ENCODE measurements at places on chromosomes 4 and X.

- no peak for DNase-seq
Observed at GRCh38 chrX:48493890-48494364, 14.9 kb upstream of the PORCN start.

GRCh38 chr4:173525118-173526011, 4.7 kb downstream of the HAND2 start:
- DNase-seq = no peak

- DNase-seq = no peak
Observed at GRCh38 chr4:887034-887763, 44.9 kb downstream of the GAK start.

- no peak for DNase-seq
Observed at GRCh38 chrX:139892512-139892911, 40.3 kb downstream of the ATP11C start.

GRCh38 chr4:65139998-65140397, 530.3 kb downstream of the EPHA5 start:
- DNase-seq = no peak

GRCh38 chr4:78292341-78292740, 235.2 kb downstream of the FRAS1 start:
- no peak for DNase-seq

DNA sequence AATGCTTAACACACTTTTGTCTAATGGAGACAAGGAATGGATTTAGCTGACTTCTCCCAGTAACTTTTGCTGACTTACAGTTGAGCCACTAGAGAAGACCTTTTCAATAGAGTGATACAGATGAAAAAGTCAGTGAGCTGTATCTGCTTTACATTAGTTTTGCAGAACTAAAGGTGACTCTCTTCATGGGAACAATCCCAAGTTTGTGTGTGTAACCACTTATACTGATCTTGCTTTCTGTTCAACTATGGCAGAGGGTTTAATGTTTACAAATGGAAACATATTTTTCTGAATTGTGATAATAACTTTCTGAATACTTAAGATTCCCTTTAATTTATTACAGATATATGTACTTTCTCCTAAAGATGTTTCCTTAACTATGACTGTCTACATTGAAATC, 182.6 kb upstream of the PUDP start:
- no peak for DNase-seq

DNA sequence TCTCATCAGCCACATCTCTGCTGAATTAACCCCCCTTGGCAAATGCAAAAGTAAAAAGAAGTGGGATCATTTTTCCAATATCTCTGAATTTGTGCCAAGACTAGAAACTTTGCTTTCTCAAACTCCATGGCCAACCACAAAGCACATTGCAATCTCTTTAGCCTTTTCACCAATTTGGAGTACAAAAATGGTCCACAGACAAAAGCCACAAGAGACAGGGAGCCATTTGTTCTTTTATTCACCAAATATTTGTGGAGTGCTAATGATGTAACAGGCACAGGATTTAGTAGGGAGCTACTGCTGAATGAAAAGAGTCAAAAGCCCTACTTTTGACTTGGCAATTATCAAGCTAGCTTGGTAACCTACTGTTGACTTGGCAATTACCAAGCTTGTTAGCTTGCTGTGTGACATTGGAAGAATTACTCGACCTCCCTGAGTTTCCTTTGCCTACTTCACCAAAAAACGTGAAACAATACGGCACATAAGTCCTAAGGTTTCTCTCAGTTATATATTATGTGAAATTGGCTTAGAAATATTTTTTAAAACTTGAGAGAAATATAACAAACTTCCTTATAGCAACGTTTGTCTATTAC, 97.1 kb upstream of the KLF3 start:
- no peak for DNase-seq

DNA sequence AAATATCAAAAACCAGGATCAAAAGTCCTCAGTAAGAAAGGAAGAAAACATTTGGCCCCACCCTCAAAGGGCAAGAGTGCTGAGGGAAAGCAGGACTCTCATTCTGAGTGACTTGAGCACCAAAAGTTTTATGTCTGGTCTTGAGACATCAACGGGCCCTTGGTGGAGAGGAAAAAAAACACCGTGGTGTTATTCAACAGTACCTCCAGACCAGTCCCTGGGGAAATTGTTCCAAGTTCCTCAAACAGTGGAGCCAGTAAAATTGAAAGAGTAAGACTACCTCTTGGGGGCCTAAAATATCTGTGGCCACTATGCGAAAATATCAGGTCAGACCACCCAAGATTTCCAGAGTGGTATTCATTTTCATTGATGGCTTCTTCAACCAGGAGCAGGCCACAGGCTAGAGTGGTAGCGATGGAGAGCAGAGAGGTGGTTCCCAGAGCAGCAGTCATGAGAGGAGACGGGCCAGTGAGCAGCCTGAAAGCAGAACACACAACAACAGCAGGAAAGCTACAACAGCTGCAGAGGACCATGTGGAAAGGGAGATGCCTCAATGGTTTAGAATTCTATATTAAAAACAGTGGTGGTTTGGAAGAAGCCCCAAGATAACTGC, 63.7 kb upstream of the RPL34 start:
- no peak for DNase-seq

- DNase-seq = no peak
Observed at GRCh38 chr4:32560306-32560705, 1840.1 kb downstream of the PCDH7 start.

DNA sequence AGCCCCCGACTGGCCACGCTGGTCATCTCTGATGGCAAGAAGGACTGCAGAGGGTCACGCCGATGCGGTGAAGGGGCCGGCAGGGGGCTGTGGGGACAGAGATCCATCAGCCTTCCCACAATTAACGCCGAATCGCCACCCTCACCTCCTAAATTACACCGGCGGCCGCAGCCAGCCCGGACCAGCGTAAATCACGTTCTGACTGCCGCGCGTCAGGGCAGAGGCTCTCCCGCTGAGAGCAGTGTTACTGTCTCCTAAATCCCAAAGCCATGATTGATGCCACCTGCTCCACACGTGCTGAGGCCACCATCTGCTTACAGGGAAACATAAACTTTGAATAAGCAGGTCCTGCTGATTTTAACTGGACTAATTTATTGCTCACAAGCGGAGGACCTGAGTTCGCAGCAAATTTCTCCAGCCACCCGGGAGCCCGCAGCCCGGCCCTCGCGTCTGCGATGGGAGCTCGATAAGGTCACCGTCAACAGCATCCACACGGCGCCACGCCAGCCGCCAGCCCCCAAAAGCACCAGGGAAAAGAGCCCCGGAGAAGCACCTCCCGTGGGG, 127.3 kb upstream of the NKX1-1 start:
- DNase-seq = no peak
